HTR-8/SVneo (cell line): ENCODE measurements at places on chromosomes 5 and 9.

DNA sequence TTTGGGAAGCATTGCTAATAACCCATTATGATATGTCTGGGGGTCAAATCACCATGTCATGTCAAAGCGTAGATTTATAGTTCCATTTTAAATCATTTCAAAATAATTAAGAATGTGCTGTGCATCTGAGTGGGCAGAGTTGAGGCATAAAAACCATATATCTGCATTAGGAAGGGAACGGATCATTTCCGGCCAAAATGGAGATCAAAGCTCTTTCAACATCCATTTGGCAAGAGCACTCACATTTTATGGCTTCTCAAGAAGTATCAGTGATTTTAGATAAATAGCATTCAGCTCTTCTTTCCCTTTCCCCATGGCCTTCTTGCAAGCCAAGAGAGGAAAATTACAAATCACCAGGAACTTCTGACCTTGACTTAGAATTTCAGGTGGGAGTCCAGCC lies 89.9 kb downstream of the HSPA4 start:
- no peak for DNase-seq

- DNase-seq: no peak
Observed at GRCh38 chr9:122276096-122276495, 11.4 kb downstream of the MRRF start.

- no peak for DNase-seq
Observed at GRCh38 chr9:93182572-93182971, 1.4 kb upstream of the WNK2 start.

- peak; percentile 46 for DNase-seq
Observed at GRCh38 chr9:126791406-126792230, 13.2 kb upstream of the ZBTB43 start.

DNA sequence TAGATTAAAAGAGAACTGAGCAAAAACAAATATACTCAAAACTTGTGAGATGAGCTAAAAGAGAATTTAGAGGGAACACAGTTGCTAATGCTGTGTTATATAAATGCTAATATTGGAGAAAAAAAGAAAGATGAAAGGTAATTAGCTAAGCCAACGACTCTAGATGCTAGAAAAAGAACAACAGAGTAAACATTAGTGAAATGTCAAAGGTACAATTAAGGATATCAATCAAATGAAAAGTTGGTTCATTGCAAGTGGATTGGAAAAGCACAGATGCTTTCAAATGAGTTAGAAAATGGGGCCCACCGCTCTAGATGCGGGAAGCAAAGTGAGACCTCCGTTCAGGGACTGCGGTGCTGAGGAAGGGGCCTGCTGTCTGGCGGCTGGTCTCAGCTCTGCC lies 17.9 kb upstream of the BARHL1 start:
- DNase-seq: no peak

GRCh38 chr5:77304388-77304787 lies 93.9 kb downstream of the PDE8B start:
- no peak for DNase-seq

GRCh38 chr9:27476870-27477515 lies 47.1 kb upstream of the IFNK start:
- DNase-seq: no peak

GRCh38 chr9:116141864-116142561 lies 11.6 kb upstream of the PAPPA start:
- DNase-seq: no peak

- DNase-seq: no peak
Observed at GRCh38 chr9:112542593-112543292, 56.1 kb downstream of the KIAA1958 start.

- no peak for DNase-seq
Observed at GRCh38 chr9:84642553-84643141, 26.9 kb upstream of the NTRK2 start.

DNA sequence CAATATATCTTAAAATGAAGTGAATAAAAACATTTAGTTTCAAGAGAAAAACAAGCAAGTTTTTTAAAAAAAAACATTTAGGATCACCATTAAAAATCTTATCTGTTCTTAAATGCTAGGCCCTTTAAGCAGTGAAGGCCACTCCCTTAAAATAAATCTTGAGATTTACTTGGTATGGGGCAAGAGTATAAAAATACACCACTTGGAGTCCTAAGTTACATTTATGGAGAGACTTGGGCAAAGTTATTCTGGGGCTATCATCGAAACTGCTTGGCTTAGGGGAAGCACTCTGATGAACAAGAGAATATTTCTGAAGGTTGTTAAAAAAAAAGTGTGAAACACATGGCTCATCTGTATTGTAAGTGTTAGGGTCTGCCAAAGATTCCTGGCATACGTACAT lies 97.4 kb downstream of the NR3C1 start:
- DNase-seq: no peak

DNA sequence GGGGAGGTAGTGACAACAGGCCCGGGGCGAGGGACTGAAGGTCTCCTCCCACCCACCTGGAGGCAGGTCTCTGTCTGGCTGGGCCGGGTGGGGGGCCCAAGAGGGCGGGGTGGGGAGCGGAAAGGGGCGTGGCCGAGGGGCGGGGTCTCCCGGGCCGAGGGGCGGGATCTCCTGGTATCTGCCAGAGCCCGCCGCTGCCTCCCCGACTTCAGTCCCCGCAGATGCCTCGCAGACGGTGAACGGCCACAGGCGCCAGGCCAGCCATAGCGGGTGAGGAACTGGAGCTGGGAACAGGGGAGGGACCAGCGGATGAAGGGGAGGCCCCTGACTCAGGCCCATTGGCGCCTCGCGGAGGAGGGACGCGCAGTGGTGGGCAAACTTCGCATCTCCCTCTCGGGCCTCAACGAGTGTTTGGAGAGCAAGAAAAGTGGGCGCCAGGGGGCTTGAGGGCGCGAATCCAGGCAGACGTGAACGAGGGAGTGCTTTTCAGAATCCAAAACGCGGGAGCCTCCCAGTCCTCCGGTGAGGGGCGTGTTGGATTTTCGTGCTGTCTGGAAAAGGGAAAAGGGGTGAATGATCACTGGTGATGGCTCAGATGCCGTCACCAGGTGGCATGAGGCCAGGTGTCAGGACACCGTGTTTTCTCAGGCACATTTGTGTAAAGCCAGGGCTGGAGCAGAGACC lies at the start of gene ADGRD2:
ADGRD2 (plus strand) TSS at position 211 of the 684 bp plus-strand sequence. CDS start 1,216 bp downstream, outside the sequence.
- DNase-seq: no peak

DNA sequence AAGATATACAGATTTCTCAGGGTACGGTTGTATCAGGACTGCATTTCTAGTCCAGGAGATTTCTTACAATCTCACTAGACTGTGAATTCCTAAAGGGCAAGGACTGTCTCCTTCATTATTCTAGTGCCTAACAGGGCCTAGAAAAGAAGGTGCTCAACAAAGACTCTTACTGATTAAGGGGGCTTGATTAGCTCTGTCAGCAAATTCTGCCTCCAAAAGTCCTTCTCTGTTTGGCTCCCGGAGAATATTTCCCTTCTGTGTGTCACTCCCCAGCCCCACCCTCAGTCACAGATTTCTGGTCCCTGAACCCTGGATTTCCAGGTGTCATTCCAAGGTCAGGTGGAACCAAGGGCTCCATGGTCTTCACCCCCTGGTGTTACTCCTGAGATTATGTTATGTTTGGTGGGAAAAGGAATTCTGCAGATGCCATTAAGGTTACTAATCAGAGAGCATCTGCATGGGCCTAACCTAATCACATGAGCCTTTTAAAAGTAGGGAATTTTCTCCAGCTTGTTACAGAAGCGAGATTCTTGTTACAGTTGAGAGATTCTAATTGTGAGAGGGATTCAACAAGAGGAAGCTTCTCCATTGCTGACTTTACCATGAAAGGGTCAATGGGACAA lies 167.7 kb upstream of the LHFPL2 start:
- DNase-seq: no peak

- no peak for DNase-seq
Observed at GRCh38 chr9:117691367-117691766, 12.8 kb upstream of the TLR4 start.

- no peak for DNase-seq
Observed at GRCh38 chr9:97964901-97965300, 18.2 kb upstream of the ANP32B start.

DNA sequence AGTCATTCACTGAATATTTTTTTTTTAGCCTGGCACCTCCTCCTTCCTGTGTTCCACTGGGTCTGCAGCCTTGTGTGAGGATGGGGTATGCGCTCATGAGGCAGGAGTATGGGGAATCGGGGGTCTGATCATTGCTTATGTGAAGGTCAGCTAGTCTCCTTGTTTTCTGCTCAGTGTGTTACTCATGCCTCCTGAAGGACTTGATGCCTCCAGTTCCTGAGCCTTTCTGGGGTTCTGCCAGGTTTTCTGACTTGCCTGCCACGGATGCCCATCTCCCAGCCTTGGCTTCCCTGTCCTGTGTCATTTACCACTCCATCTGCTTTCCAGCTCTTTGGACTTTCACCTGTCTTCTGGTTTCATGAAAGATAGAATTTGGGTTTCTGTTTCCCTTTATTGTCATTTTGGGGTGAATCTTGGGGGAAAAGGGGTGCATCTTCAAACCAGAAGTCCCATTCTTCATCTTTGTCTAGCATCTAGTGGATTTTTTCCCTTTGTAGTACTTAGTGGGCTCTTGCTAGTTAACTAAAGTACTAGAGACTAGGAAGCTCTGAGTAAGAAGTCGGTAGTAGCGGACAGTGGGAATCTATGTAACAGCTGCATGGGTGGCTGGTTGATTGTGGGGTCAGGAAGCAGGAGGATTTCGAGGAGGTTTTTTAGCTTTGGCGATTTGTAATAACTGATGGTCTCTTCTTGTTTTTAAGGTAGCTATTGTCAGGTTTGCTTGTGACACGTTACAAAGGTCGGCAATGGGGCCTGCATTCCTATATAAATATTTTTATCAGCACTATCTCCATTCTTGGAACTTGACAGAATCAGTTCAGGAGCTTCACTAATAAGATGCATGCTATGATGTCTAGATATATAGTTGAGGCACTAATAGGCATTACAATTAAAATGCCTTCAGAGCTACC lies 8.2 kb downstream of the OTULIN start:
- peak; percentile 26 for DNase-seq

DNA sequence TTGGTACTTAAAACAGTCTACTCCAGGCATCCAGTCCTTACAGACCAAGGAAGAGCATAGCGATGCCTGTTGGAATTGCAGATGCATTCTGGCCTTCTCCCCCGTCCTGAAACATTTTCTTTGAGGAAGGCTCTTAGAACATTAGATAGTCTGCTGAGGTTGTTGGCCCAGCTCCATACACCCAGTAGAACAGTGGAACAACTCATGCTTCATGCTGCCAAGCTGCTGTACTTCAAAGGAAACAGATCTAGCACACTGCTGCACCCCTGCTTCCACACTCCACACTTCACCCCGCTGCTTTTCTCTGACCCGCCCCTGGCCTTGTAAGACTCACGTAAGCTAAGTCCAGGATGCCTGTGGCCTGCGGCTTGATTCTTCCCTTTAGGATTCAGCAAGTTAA lies 33.4 kb upstream of the NCS1 start:
- DNase-seq: no peak

GRCh38 chr5:1497795-1498622 lies 25.8 kb downstream of the LPCAT1 start:
- no peak for DNase-seq

DNA sequence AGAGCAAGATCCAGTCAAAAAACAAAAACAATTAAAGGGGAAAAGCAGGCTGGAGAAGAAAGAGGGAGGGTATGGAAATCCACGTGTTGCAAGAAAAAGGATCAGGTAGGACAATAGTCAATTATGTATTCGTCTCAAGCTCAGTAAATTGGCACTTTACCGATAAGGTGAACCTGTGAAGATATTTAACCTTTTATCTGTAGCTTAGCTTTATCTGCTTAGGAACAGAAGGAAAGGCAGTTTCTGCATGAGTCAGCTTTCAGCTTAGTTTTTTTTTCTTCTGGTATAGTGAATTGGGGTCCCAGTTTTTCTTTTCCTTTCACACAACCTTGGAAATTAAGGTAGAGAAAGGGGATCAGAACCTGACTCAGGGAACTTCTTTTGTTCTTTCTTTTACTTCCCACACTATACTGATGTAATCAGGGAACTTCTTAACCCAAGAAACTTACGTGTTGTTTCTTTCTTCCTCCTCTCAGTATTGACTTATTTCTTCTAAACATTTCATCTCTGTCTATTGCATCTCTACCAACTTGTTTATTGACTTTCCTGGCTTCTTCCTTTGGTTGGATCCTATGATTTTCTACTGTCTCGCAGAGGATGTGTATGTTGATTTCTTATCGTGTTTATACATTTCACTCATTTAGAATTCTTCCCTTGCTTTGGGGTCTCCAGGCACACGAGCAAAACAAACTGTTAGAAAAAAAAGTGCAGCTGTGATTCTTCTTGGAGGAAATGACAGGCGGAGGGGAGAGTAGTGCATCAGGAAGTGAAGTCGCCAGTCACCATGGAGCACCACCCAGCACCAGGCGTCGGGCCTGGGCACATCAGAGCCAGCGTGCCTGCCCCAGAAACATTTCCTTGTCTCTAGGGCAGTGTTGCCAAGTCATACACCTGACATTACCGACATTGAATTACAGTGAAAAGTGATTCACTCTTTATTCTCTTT lies 123.0 kb upstream of the LHFPL2 start:
- DNase-seq: no peak

- no peak for DNase-seq
Observed at GRCh38 chr9:93955111-93955980, at the start of gene BARX1. Gene BARX1, minus strand, starts transcription at chr9:93955355. Its CDS starts 209 bp downstream, at chr9:93955146.

GRCh38 chr5:179345183-179345432 lies 153 bp downstream of the ADAMTS2 start:
- DNase-seq: no peak

DNA sequence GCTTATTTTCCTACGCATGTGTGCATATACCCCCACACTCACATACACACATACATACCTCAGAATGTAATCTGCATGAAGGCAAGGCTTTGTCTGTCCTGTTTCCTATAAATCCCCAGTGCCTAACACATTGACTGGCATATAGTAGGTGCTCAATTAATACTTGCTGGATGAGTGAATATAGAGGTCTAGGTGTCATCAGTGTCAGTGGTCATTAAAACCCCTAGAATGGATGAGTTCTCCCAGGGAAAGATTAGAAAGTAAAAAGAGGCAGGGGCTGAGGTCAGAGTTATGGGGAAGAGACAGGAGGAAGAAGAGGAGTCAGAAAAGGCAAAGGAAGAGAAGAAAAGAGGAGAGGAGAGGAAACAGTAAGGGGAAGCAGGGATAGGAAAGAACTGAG lies 4.7 kb downstream of the CPLX2 start:
- DNase-seq: no peak

- no peak for DNase-seq
Observed at GRCh38 chr5:164332349-164333196, 827.2 kb downstream of the MAT2B start.

DNA sequence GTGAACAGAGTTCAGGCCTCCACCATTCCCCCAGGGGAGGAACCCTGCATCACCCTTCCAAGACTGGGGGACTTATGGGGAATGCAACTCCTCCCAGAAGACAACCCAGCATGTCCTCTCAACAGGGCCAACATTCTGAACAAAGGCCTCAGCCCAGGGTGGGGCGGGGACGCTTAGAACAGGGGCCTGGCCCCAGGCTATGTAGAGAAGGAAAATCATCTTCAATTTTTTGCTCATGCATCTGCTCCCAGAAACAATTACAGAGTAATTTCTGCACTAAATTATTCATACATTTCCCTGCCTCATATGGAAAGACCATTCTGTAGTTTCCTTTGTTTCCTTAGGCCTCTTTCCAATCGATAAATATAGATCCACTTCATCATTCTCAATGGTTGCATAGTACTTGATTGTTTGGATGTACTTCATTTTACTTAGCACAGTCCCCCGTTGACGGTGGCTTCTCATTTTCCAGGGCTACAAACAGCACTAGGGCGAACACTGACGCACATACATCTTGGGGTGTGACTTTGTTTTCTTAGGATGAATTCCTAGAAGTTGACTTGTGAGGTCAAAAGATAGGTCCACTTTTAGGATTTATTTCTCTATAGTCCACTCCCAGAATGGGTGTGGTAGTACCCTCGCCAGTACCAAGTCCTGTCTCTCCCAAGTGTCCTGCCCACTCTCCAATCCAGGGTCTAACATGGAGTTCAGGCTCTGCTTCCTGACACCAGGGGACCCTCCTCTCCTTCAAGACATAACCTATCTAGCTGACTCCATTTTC lies 27.2 kb upstream of the SMU1 start:
- DNase-seq: no peak
